ENCODE measurements at places on chromosomes 7 and 10.

DNA sequence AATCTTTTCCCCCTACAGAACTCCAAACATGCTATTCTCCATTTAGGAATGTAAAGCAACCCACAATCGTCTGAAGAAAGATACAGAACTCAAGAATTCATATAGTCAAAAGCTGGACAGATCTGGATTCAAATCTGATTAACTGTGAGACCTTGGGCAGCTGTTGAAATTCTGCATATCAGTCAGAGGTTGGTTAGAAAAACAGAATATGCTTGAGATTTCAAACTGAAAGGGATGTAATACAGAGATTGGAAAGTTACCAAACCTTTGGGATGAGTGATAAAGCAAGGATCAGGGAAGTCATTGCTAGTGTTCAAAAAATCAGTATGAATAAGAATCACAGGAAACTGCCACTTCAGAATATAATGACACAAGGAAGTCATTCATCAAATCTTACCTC is 406.6 kb downstream of the HTR7 start:
- H3K27ac ChIP-seq = no peak overlapping the region
- no peaks in the 10 kb centered on the region for H3K4me1 ChIP-seq
- no peak overlapping the region for H3K4me3 ChIP-seq
- peaks cover 3% of the 10 kb centered on the region for H3K27me3 ChIP-seq

DNA sequence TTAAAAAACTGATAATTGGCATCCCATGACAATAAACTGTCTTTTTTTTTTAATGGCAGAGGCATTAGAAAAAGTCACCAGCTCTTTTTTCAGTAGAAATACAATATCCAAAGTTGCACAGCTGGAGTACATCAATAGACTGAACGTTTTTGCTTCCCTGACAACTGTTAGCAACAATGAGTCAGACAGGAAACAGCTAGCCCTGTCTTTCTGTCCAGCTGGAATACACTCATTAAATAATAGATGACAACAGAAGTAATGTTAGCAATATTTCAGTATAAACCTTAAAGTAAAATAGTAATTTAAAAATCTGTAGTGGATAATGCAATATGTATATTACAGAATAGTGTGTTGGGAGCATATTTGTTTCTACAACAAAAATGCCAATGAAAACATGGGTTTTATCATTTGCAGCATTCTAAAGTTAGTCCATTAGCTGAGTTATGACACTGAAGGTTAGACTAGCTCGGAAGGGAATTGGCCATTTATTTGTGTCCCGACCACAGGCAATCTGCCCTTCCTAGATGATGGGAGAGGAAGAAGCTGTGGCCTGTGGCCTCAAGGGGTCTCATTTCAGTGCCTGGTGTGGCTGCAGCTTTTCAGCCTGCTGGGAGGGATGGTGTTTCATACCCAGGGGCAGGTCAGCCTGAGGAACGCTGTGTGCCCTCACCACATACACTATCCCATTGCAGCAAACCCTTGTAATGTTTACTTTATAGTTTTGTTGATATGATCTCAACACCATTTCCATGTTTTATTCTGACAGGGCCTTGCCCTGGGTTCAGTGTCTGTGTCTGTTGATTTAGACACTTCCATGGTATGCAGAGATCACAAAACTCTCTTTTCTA is 173.3 kb downstream of the SLC16A9 start:
- no peak overlapping the region for H3K27ac ChIP-seq
- no peak overlapping the region for H3K4me3 ChIP-seq
- no peaks in the 10 kb centered on the region for H3K36me3 ChIP-seq
- no peak for DNase-seq
- no peaks in the 10 kb centered on the region for H3K27me3 ChIP-seq

DNA sequence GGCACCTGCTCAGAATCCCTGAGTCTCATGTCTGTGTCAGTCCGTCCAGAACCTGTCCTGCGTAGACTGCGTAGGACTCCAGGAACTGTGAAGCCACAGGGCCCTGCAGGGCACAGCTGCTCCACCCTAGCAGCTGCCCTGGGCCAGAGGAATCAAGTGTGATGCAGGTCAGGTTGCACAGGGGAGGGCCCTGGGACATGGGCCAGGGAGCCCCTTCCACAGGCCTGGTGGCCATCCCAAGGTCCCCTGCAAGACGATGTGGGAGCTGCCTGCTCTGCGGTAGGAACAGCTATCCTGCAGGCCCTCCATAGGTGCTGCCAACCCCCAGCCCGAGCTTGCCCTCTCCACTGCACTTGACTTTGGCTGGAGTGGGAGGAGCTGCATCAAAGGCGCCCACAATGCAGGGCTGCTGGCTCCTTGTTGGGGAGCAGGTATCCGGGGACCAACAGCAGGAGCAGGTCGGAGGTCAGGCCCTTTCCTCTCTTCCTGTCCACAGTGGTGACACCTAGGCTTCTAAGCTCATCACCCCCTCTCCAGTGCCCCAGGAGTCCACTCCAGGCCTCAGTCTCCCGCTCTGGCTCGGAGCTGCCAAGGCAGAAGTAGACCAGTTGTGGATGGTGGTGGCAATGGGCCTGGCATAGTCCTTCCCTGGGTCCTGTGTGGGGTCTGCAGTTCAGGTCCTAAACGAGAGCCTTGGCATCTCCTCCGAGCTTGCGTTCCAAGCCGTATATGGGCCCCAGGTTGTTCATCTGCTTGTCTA is 149.1 kb downstream of the MAPK8 start:
- DNase-seq = peak; percentile 55
- H3K4me3 ChIP-seq = no peak overlapping the region
- H3K4me1 ChIP-seq = no peaks in the 10 kb centered on the region
- H3K27ac ChIP-seq = no peak overlapping the region

GRCh38 chr7:130903358-130903974 is 169.5 kb upstream of the KLF14 start:
- peaks cover 34% of the 10 kb centered on the region for H3K4me1 ChIP-seq
- H3K27ac ChIP-seq = peak overlapping the region; percentile 78
- no peak overlapping the region for H3K4me3 ChIP-seq

DNA sequence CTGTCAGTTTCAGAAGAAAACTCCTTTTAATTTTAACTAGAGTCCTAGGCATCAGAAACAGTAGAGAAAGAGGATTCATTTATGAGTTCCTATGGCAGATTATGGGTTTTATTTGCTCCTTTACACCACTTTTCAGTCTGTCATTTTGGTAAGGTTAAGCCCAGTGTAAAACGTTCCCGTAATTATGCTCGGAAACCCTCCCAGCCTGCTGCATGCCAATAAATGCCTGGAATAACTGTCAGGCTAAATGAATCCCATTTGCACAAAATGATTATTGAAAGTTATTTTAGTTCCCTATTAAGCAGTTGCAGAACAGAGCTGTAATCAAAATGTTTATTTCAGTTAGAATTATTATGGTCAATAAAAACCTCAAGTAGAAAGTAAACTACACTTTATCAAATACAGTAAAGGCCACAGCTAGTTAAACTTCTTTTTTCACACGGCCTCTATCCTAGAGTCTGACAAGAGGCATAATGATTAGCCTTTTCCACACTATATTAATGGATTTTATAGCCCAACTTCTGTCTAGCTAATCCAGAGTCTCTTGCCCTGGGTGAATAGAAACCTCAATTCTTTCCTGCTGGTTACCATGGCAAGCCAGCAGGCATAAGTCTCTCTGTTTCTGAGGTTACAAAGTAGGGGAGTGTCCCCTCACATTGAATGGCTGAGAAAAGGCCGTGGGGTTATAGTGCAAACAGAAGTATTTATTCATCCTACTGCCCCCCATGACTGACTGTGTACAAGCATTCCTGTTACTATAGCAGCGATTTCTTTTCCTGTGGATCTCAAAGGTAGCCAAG is 80.8 kb upstream of the NPVF start:
- no peaks in the 10 kb centered on the region for H3K36me3 ChIP-seq
- H3K4me1 ChIP-seq = peaks cover 6% of the 10 kb centered on the region
- no peak for DNase-seq
- no peak overlapping the region for H3K27ac ChIP-seq

- H3K27me3 ChIP-seq = no peaks in the 10 kb centered on the region
- peaks cover 13% of the 10 kb centered on the region for H3K4me1 ChIP-seq
- DNase-seq = no peak
These were observed 346.8 kb upstream of the AOAH start for GRCh38 chr7:37071124-37071523.

DNA sequence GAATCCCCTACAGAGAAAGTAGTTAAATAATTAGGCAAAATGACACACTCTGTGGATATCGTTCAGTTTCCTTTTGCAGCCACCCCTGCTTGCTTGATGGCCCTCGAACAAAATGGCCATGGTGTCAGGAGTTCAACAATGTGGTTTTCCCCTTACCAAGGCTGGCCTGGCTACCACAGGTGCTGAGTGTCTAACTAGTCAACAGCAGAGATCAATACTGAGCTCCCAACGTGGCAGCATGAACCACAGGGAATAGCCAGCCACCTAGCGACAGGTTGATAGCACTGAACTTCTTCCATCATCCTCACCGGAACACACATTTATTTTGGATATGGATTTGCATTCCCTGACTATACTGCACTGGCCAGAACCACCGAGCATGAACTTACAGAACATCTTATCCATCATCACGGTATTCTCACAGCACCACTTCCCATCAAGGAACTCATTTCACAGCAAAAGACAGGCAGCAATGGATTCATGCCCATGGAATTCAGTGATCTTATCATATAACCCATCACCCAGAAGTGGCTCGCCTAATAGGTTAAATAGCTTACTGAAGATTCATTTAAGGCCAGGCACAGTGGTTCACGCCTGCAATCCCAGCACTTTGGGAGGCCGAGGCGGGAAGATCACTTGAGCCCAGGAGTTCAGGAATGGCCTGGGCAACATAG is 6.3 kb downstream of the C10orf67 start:
- no peak overlapping the region for H3K4me3 ChIP-seq
- peaks cover 13% of the 10 kb centered on the region for H3K27me3 ChIP-seq
- no peak for DNase-seq
- H3K27ac ChIP-seq = no peak overlapping the region
- H3K4me1 ChIP-seq = no peaks in the 10 kb centered on the region

All from type B pancreatic cell (in vitro differentiated cells).